ENCODE measurements at places on chromosomes 7 and 10.

- no peak for DNase-seq
These were observed 36.7 kb upstream of the SHH start for GRCh38 chr7:155848691-155849669.

DNA sequence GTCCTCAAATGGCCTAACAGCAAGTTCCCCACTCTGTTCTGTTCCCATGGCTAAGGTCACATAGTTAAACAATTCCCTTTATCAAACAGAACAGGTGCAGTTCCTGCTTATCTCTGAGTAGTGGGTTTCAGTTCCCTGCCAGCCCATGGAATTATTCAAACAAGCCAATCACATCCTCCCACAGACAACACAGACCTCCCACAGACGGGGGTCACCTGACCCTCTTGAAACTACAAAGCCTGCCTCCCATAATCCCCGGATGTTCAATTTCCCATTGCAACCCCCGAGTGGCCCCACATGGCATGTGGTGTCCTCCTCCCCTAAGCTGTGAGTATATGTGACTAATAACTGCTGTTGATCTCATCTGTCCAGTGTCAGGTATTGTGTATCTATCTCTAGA is 64.1 kb downstream of the TMEM168 start:
- DNase-seq, result no peak

- DNase-seq, result no peak
These were observed 42.9 kb upstream of the IKZF1 start for GRCh38 chr7:50261593-50261992.

GRCh38 chr7:20438248-20438647 is 107.5 kb downstream of the ITGB8 start:
- no peak for DNase-seq

DNA sequence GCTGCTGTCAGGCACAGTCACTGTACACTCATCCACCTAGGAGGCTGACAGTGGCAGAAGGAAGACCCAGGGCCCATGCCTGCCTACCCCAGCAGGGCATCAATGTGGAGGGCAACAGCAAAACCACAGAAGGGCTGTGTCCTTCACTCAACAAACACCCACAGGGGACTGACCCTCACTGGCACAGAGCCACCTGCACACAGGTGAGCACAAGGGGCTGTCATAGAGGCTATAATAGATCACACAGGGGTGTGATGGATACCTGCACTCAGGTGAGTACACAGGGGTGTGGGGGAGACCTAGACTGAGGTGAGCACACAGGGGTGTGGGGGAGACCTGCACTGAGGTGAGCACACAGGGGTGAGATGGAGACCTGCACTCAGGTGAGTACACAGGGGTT is 132.8 kb upstream of the TCERG1L start:
- no peak for DNase-seq

DNA sequence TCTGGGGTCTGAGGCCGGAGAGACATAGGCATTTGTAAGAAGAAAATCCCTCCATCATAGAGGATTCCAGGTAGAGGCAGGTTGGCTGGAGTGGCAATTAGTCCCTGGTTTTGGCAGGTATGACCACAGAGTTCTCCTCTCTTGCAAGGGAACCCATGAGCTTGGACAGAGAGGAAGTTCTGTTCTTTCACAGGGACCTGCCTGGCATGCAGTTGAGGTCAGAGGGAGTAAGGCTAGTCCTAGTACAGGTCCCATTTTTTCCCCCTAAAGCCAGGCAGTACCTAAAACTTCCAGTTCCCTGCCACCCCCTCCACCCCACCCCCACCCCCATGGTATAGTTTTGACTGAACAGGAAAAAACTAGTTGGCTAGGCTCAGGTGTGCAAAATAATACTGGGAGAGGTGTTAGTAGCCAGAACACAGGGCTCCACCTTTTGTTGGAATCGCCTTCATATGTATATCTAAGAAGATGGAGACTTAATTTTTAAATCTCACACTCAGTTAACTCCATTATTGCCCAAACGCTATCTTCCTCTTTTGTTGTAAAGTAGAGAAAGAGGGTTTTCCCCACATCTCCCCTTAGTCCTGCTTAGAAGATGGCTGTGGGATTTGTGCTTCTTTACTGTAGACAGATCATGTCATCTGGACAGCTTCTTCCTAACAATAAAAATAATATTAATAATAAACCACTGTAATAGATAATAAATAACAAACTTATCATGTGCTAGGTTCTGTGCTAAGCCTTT is 188.1 kb downstream of the TCF7L2 start:
- DNase-seq, result no peak

Data from stimulated activated CD8-positive, alpha-beta memory T cell treated with anti-CD3 and anti-CD28 coated beads, Interleukin-15, amount 100 ng/mL, for 1 hour (primary cell).